ENCODE measurements at places on chromosomes 16 and 17.

GRCh38 chr16:53357955-53358354 is 76.3 kb upstream of the RBL2 start:
- DNase-seq: no peak

- DNase-seq: peak; percentile 68
Observed at GRCh38 chr16:610513-611381, 20.0 kb upstream of the WFIKKN1 start.

- DNase-seq: no peak
Observed at GRCh38 chr16:2779151-2779920, 2.3 kb upstream of the ELOB start.

DNA sequence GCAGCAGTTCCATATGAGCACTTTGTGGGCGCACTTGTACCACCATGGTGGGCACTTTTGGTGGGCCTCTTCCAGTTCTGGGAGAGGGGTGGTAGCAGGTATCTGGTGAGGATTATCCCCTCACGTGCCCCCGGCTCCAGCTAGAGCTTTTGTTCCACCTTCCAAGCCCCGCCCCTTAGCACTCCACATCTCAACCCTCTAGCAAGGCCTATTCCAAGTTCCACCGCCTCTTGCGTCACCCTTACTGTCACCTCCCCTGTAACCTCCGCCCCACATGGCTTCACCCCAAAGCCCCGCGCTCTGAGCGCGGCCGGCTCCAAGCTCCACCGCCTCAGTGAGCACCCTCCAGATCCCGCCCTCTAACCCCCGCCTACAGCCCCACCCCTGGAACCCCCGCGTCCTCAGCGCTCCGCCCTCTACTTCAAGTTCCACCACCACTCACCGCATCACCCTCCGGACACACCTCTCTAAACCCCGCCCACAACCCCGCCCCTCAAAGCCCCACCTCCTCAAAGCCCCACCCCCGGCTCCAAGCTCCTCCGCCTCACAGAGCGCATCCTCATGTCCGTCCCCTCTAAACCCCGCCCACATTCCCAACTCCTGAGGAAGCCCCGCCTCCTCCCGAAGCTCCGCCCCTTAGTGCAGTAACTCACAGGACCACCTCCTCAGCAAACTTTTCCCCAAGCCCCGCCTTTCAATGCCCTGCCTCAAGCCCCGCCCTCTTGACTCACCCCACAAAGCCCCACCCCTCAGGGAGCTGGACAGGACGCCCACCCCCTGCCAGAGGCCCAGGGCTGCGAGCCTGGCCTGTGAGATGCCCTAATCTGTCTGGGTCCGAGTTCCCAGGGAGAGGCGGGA is 11.1 kb downstream of the SCN4A start:
- peak; percentile 91 for DNase-seq

- no peak for DNase-seq
Observed at GRCh38 chr16:74951681-74952080, 33.2 kb downstream of the WDR59 start.

DNA sequence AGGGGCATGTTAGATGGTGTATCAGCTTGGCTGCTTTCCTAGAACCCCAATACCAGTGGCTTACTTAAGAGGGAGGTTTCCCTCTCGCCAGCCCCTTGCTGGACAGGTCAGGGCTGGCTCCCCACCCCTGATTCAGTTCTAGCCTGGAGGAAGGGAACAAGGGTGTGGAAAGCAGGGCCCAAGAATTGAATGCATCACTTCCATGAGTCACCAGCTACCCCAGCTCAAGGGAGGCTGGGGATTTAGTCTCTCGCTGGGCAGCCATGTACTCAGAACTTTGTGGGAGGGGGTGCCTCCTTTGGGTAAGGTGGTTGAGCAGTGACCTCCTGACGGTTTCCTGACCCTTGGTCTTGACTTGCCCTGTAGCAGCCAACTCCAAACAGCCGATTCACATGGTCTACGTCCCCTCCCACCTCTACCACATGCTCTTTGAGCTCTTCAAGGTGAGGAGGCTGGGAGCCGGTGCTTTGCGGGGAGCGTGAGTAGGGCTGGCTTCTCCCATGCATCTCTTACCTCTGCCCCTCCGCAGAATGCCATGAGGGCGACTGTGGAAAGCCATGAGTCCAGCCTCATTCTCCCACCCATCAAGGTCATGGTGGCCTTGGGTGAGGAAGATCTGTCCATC is 12.8 kb downstream of the PDK2 start:
- no peak for DNase-seq

GRCh38 chr17:67765623-67766022 is 47.9 kb downstream of the NOL11 start:
- DNase-seq: no peak

DNA sequence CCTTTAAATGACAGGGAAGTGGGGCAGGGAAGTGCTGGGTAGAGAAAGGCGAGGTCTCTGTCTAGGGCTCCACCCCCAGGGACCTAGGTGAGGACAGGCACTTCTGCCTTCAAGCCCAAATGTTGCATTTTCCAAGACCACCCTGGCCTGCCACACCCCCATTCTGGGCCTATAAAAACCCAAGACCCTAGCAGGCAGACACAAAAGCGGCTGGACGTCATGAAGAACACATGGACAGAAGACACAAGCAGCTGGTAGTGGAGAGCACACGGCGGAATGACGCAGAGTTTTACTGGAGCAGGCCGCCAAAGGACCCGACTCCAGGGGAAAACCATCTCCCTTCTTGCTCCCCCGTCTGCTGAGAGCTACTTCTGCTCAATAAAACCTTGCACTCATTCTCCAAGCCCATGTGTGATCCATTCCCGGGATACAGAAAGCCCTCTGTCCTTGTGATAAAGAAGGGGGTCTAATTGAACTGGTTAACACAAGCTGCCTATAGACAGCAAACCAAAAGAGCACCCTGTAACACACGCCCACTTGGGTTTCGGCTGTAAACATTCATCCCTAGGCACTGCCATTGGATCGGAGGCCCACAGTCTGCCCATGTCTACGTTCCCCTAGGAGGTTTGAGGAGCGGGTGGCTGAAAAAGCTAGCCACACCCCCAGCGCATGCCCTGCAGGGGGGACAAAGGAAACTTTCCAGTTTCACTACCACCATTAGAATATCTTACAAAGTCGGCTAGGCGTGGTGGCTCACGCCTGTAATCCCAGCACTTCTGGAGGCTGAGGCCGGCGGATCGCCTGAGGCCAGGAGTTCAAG is 622.2 kb upstream of the SALL1 start:
- DNase-seq: no peak

GRCh38 chr16:73196670-73197069 is 148.7 kb upstream of the ZFHX3 start:
- peak; percentile 74 for DNase-seq

DNA sequence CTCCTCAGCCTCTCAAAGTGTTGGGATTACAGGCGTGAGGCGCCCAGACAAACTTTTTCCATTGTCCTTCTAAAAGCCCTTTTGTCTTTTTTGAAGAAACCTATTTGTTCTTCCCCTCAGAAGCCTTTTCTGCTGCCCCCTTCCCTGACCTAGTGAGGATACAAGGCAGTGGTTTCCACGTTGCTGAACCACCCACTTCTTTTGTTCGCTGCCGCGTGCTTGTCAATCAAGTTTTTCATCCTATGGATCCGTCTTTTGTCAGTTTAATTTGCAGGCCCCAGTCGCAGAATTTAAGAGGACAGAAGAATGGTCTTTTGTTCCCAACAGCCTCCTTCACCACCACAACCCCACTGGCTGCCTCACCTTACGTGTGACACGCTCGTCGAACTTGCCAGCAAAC is 20.2 kb upstream of the GNG13 start:
- no peak for DNase-seq

- no peak for DNase-seq
Observed at GRCh38 chr17:4066210-4066609, 76.6 kb downstream of the ZZEF1 start.

GRCh38 chr17:42163113-42163512 is 8.3 kb upstream of the RAB5C start:
- DNase-seq: peak; percentile 73

DNA sequence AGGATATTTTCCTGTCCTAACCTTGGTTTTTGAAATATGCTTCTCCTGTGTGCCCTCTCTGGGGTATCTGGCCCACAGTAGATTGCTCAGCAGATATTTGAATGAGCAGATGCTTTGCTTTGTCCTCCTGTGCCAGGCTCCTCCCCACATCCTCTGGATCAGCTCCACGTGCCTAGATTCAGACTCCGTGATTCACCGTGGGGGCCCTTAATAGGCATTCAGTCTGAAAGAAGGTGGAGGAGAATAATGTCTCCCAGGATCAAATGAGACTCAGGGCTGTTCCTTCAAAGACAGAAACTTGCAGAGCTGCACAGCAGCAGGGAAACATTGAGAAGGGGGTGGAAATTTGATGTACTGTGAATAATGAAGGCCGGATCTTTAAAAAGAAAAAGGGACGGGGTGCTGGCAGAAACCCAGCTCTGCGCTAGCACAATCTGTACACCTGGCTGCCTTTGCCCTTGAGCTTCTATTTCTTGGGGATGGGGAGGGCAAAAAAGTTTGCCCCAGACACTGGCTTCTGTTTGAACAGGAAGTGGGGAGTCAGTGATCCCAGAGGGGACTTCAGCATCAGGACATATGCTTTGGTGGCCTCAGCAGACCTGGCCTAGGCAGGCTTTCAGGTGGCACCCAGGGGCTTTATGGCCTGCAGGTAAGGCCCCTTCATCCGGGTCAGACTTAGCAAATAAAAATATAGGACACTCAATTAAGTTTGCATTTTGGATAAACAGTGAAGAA is 15.9 kb upstream of the SLC12A3 start:
- no peak for DNase-seq

DNA sequence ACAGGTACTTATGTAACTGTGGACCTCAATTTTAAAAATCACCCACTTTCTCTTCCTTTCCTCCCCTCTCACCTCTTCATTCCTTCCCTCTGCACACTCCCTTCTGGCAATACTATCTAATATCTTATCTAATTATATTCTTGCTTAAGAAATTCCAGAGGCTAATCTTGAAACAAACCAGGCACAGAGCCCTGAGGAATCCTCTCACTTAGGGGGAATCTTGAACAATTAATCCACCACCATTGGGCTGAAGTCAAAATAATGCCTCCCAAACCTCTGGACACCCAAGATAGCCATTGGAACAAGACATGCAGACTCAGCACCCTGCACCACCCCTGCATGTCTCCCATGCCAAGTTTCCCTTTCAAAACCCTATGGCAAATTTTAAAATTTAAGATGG is 1.0 kb upstream of the KRTAP4-6 start:
- no peak for DNase-seq

DNA sequence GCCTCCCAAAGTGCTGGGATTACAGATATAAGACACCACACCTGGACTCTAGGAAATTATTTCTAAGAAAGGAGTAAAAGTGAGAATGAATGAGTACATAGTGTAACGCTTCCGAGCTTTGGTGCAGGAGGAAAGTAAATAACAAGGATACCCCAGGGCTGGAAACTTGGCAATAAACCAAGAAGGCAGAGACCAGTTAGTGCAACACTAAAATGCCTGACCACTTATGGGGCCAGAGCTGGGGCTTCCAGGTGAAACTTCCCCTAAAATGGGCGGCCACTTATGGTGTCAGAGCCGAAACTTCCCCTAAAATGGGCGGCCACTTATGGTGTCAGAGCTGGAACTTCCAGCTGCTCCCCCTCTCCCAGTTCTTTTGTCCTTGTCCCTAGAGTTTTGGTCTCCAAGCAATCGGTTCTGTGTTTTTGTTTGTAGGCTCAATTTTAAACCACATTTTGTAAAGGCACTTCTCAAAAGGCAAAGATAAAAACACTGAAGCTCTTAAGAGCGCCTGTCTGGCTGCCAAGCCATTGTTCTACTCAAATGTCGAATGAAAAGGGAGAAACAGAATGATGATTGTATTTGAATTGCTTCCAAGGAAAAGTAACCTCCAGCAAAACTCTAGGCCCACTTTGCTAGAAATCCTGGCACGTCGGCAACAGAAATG is 63.9 kb downstream of the NXN start:
- DNase-seq: no peak

GRCh38 chr16:65572156-65572555 is 450.3 kb upstream of the CDH11 start:
- no peak for DNase-seq

- DNase-seq: no peak
Observed at GRCh38 chr17:67421869-67422273, 44.8 kb downstream of the PITPNC1 start.

- no peak for DNase-seq
Observed at GRCh38 chr17:47997586-47997985, 26.7 kb downstream of the CDK5RAP3 start.

GRCh38 chr17:46013502-46014165 is 14.6 kb downstream of the STH start:
- DNase-seq: no peak

GRCh38 chr17:700504-701094 is 14.0 kb downstream of the VPS53 start:
- DNase-seq: peak; percentile 75

GRCh38 chr16:50058091-50058771 is 7.5 kb upstream of the HEATR3 start:
- DNase-seq: no peak

- peak; percentile 80 for DNase-seq
Observed at GRCh38 chr17:80991645-80992076, at the start of gene CHMP6. CHMP6 (plus strand) TSS chr17:80991841; CDS start chr17:80991919, 78 bp downstream.

GRCh38 chr17:4598776-4599504 is 14.6 kb downstream of the SMTNL2 start:
- no peak for DNase-seq

- DNase-seq: no peak
Observed at GRCh38 chr17:41651625-41652460, 27.5 kb upstream of the KRT17 start.

DNA sequence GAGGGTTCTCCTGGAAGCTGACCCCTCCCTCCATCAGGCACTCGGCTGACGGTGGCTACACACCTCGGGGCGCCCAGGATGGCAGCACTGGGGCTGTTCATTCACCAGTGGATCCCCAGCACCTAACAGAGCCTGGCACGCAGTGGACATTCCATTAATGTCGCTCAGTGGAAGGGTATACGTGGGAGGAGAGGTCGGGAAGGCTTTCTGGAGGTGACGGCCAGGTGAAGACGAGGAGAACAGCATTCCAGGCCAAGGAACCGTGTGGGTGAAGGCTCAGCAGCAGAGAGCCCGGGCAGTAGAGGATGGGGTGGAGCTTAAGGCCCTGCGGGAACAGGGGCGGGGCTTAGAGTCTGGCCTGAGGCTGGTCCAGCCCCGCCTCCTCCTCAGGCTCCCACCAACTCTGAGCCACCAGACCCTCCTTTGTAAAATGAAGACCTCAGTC is 2.5 kb upstream of the HS3ST6 start:
- DNase-seq: peak; percentile 73
